Effector memory CD8-positive, alpha-beta T cell (primary cell): ENCODE measurements at places on chromosomes 7 and 10.

GRCh38 chr7:41162612-41163011 is 540.3 kb downstream of the INHBA start:
- no peak for DNase-seq

GRCh38 chr10:17989908-17990767 is 38.4 kb downstream of the SLC39A12 start:
- DNase-seq, result no peak

DNA sequence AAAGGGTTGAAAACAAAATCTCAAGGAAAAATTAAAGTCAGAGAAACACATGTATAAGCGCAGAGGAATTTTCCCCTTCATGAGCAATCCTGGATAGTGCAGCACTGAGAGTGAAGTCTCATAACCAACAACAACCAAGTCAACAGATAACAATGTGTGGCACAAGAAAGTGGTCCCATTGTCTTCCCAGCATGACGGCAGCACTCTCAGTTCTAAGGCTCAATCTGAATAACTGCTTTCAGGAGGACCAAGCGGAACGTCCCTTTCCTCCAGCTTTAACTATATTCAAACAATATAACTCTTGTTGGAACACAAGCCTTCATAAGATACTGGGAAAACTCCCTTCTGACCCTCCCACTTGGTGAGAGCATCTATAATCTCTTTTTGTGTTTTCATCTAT is 137.9 kb downstream of the RAPGEF5 start:
- no peak for DNase-seq

- no peak for DNase-seq
These were observed 278.1 kb upstream of the TMEM229A start for GRCh38 chr7:124310934-124311390.

GRCh38 chr10:128894641-128895040 is 572.4 kb upstream of the MGMT start:
- no peak for DNase-seq

DNA sequence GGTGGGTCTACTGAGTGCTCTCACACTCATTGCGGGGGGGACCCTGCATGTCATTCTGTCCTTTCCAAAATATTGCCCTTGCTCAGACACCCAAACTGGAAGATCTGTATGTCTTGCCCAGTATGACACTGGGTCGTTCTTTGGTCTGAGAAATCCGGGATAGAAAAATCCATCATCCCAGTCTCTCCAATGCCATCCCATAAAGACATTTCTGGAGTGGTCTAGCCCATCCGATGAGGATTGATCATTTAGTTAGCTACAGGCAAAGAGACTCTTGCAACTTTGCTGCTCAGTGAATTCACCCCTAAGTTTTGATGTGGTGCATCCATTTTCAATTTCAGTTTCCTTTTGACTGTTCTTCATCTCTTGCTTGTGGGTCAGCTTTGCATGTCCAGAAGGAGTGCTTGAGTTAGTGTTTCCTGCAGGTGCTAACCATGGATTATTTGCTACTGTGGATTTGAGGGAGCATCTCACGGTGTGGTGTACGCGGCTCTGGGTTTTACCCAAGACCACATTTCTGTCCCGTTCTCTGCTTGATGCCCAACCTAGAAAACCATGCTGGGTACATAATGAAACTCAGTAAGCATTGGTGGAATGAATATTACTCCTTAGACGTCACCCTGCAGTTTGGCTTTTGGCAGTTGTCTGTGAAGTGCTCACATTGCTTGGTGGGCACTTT is 247.0 kb upstream of the MKI67 start:
- DNase-seq, result no peak

- no peak for DNase-seq
These were observed 169.2 kb downstream of the ZNF438 start for GRCh38 chr10:30862486-30862885.

- no peak for DNase-seq
These were observed 173.9 kb downstream of the ZNF438 start for GRCh38 chr10:30857803-30858202.

DNA sequence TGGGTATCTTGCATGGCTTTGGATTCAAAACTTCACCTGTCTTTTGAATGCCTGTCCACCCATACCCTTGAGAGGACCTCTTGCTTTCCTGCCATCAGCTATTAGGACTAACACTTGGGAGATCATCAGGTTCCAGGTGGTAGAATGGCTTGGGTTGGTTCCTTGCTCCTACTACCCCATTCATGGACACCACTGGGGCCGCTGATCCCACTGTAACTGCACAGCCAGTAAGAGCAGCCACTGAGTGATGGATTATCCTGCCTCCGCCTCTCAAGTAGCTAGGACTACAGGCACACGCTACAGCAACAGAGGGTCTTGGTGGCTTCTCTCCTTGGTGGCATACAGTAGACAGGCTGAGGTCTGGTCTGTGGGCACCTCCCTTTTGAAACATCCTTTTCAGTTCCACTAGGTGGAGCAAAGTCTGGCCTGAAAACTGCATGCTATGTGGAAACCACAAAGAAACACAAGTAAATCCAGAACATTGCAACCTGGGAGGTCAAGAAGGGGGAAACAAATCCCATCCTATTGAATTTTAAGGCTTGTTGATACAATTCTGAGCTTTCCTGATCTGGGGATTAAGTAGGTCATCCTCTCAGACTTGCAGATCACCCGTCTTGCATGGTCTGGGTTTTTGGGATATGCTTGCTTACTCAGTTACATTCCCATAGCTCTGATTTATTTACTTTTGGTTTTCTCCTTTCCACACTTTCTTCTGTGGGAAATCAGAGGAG is 9.4 kb downstream of the WBP1L start:
- no peak for DNase-seq

DNA sequence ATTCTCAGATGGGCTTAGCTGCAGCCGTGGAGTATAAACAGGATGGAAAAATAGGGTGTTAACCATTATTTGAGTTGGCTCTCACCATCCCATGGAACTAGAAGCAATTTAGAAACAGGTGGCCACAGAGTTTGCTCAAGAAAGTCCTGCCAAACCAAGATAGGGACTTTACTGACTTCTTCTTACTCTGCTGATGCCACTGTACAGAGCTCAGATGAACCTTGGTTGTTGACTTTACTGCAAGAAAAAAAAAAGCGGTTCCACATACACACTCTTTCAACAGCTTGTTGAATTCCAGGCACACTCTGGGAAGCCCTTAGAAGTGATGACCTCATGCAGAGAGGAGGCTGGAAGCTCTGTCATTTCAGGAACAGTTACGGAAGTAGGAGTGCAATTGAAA is 753.4 kb downstream of the NRG3 start:
- no peak for DNase-seq

DNA sequence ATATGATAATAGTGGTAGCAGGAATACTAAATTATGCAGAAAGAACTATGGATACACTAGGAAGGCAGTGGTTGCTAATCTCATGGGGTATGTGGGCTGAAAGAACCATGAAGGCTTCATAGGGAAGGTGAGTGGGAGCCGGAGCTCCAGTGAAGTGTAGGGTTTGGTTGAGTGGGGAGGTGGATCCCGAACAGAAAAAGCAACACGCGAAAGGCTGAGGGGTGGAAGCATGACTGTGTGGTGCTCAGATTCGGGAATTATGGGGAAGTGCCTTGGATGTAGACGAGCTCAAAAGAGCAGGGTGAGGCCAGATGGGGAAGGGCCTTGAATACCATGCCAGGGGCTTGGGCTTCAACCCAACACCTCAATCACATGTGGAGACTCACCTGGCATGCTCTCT is 715.1 kb downstream of the TYW1 start:
- DNase-seq, result no peak

DNA sequence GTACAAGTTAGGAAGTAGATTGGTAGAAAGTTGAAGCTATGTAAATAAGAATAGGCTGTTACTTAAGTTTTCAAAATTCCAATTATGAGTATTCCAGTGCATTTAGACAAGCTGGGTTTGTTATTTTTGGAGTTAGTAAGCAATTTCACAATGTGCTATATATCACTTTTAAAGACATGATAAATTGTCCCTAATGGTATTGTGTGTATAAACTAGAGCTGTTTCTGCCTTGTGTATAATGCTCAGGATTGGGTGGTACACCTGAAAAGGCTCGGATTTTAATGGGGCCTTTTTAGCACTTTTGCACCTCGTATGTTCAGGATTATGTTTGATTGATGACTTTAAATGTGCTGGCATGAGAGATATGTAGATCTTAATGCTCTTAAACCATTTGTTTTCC is 175.8 kb downstream of the VTI1A start:
- DNase-seq, result no peak

DNA sequence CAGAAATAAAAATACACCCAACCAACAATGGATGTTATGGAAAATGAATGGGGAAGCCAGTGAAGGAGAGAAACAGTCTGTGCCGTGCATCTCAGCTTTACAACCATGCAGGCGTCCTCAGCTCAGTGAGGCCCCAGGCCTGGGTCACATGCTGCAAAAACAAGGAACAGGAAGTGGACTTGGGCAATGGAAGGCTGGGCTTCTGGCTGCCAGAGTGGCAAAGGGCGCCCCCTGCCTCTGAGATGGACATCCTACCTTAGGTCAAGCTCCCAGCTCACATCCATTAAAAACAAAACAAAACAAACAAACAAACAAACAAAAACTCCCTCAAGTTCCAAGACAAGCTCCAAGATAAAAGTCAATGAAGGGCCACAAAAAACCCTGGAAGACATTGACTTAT is 54.7 kb upstream of the AFAP1L2 start:
- DNase-seq, result no peak

DNA sequence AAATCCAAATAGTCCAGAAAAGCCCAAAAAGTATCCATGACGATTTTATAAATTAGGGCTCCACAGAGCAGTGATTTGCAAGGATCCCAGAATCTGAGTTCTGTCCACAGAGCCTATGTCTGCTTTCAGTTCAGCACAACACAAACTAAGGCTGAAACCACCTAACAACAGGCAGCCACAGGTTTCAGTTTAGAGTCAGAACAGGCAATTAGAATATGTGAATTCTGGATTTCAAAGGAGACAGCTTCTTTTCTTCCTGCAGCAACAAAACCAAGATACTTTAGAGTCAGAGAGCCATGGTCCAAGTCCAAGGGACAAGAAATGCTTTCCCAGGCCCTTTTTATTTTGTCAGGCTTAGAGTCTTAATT is 23.6 kb downstream of the IFIT3 start:
- no peak for DNase-seq

DNA sequence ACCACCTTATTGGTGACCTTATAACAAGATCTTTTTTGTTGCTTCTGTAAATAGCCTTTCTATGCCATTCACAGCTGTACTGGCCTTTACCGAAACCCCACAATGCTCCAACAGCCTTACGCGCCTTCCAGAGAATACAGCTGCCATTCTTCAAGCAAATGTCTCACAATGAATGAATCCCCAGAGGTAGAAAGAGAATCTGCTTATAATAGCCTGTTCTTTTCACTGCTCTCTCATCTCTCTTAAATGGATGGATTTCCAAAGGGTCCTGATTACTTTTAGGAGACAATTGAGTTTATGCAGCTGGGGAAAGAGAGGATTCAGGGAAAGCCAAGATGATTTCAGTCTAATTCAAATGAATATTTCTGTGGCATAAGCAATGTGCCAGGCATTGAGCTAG is 183.1 kb upstream of the PDE1C start:
- DNase-seq, result no peak

DNA sequence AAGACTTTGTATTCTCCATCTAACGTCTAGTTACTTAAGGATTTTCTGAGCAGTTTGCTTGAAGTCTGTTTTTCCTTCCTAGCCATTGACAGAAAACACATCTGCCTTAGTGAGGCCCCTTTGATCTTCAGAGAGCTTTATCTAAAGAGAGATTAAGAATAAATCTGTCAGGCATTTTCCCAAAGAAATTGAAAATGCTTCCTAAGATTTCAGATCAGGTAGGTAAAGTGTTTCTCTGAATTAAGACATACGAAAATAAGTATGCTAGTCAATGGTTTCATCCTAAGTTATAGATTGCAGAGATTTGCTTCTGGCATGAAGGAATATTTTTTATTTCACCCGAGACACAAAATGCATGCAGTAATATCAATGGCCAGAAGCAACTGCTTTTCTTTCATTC is 168.6 kb downstream of the SDK1 start:
- DNase-seq, result no peak

GRCh38 chr10:59847888-59848287 is 58.5 kb downstream of the CCDC6 start:
- DNase-seq, result no peak

DNA sequence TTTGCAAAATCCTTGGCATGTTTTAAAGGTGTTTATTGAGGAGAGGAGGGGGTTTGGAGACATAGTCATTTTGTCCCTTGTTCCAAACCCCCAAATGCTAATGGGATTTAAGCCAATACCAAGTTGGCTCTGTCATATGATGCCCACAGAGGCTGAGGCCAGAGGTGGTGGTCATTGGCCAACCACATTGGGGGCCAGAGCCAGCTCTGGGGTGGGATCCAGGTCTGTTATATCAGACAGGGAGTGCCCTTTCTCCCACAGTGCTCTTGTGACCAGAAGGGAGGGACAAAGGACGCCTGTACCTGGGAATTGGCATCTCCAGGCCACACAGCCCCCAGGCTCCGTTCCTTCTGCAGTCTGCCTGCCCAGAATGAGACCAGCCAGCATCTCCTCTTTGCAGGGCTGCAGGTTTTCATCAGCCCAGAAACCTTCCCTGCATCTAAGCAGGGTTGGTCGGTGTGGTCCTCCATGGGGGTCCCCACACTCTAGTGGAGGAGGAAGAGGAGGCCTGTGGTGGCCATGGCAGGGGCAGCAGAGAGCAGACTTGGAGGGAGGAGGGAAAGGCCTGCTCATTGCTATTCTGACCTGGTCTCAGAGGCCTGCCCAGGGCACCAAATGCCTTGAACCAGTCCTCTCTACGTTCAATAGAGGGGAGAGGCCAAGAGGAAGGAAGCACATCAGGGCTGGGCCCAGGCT is 17.9 kb downstream of the ADCYAP1R1 start:
- DNase-seq, result no peak

DNA sequence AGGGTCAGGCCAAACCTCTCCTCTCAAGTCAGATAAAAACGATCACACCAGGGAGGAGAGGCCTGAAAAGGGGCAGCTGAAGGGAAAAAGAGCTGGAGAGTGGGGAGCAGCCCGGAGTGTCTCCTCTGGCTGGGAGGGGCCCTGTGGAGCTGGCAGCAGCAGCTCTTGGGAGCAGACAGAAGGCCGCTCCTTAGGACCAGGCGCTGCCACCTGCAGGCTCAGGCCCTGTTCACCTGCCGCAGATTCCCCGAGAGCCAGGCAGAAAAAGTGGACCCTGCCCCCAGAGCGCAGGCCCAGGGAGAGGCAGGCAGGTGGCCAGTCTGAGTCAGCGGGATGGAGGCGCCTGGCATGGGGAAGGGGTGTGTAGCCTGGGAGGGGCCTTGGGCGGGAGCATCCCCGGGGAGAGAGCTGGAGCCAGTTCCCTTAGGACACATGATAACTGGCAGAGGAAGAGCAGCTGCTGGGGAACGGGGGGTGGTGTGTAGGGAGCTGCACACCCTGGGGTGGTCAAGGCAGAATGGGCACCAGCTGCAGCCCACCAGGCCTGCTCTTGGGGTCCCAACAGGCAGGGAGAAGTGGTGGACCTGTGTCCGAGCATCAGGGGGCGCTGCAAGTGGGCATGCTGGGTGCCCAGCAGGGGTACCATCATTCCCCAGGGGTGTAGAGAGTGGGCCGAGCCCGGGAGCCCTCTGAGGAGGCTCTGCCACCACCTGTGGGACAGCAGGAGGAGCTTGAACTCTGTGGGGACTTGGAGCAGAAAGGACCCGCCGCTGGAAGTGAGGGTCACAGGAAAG is 177.2 kb upstream of the RHEB start:
- no peak for DNase-seq

- no peak for DNase-seq
These were observed 133.9 kb downstream of the ANLN start for GRCh38 chr7:36523371-36524101.
